ENCODE measurements at places on chromosomes 4 and X.
A peak's percentile ranks its signal among the peaks of the same experiment; 100 is the strongest.

DNA sequence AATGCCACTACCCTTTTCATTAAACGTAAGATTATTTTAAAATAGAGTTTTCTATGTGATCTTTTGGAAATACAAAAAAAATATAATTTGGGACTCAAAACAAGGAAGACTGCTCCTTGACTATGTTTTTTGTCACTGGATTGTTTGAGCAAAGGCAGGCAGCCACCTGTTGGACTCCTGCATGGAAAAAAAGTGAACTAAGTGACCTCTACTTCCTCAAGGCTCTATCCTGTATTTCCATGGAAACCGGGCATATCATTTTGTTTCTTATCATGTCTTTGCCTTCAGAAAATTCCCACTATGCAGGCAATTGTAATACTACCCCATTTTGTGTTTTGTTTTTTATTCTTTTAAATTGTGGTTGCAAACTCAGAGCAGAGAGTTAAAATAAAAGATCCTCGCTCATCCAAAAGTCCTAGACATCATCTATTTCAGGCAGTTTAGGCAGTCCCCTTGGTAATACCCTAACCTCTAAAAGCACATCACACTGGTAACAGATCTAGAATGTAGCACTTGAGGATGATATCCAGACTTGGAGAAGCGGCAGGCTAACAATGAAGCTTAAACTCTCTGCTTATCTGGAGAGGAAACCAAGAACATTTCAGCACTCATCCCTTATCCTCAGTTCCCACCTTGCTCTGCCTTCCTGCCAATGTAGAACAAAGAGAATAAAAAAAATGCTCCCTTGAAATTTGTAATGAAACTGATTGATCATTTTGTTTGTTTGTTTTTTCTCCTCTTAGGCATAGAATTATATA, 165.7 kb downstream of the BANK1 start:
- DNase-seq = no peak

- DNase-seq = no peak
Observed at GRCh38 chr4:61994036-61994435, 793.9 kb downstream of the ADGRL3 start.

DNA sequence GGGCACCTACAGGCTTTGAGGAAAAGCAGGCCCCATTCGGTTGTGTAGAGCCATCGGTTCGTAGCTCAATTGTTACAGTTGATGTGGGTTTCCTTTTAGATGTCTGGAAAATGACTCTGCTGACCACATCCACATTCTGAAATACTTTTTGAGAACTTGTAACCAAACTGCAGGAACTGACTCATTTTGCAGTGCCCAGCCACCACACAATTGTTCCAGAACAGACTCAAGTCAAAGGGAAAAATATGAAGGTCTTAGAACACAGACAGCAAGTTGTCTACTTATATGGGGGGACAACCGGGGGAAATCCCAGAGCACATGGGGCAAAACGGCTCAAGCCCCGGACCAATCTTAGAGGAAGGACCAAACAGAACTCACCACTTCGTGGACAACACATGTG, 557.6 kb upstream of the DIPK2B start:
- no peak for DNase-seq

DNA sequence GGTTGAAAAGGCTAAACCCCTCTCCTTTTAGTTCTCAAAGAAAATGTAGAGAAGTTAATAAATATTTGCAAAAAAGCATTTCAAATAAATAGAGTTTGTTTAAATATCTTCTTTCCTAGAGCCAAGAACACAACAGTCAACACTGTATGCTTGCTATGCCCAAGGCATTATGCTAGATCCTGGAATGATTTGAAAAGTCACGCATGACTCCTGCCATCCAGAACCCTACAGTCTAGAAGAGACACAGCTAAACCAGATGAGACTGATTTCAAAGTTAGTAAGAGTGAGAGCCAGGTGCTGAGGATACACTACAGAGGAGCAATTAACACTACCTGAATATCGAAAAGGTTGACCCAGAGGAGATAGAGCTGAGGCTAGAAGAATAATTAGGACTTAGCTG, 205.8 kb downstream of the NWD2 start:
- DNase-seq = no peak

DNA sequence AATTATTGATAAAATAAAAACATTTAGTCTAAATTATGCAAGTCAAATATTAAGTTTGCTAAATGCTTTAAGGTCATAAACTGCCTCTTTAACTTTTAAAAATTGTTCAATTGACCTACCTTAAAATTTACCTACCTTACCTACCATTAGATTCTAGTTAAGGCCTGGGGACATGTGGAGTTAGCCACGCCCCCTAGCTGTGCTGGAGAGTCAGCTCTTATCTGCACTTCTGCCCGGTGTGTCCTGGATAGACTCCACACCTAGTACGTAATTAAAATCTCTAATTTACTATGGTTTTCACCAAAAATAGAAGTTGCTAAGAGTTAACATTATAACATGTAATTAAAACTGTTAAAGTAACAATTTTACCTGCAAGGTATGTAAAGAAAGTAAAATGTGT, 22.7 kb downstream of the TENM3 start:
- no peak for DNase-seq

DNA sequence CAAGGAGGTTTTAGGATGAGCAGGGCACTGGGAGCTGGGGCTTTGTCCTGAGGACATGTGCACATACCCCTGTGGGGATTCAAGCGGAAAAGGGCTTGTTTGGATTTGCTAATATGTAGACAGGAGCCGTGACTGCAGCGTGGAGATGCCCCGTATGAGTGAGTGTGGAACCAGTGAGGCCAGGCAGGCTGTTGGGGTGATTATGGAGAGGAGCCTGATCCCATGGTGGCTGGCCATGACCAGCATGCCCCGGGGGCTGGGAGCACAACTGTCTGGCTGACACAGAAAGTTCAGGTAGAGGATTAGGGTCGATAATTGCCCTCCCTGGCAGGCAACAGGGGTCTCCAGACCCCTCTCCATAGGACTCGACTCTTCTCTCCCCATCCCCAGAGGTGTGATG, 68.8 kb upstream of the STX18 start:
- DNase-seq = no peak

GRCh38 chr4:103372002-103372558, 173.9 kb upstream of the CENPE start:
- DNase-seq = no peak

DNA sequence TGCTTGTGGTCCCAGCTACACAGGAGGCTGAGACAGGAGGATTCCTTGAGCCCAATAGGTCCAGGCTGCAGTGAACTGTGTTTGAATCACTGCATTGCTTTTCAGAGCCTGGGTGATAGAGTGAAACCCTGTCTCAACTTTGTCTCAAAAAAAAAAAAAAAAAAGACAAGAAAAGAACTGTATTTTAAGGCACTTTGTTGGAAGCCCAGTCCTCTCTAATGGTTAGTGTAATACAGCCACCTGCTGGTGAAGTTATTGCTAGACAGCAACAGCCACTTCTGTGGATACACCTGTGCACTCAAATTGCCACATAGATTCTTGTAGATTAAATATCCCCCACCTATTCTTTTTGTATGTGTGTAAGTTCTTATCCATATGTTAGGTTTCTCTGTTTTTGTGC, 10.1 kb upstream of the FGG start:
- peak; percentile 11 for DNase-seq

DNA sequence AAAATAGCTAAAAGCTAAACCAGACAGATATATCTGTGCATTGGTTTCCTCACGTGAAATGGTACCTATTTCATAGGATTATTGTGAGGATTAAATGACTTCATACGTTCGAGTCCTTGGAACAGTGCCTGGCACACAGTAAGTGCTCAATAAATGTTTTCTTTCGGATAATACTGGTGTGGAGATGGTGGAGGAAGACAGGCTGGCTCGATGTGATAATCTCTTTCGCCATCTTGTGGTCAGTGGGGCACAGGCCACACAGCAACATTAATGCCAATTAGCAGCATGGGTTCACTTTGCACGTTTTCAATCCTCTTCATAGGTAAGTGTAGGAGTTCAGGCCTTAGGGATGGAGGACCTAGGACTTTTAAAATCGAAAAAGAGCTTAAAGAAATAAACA, 9.3 kb downstream of the PAGE4 start:
- no peak for DNase-seq

GRCh38 chr4:16622826-16623225, 275.6 kb downstream of the LDB2 start:
- no peak for DNase-seq
